ENCODE measurements at places on chromosomes 6 and 20.

GRCh38 chr6:11263291-11263775, 30.9 kb upstream of the NEDD9 start:
- peak; percentile 85 for DNase-seq

DNA sequence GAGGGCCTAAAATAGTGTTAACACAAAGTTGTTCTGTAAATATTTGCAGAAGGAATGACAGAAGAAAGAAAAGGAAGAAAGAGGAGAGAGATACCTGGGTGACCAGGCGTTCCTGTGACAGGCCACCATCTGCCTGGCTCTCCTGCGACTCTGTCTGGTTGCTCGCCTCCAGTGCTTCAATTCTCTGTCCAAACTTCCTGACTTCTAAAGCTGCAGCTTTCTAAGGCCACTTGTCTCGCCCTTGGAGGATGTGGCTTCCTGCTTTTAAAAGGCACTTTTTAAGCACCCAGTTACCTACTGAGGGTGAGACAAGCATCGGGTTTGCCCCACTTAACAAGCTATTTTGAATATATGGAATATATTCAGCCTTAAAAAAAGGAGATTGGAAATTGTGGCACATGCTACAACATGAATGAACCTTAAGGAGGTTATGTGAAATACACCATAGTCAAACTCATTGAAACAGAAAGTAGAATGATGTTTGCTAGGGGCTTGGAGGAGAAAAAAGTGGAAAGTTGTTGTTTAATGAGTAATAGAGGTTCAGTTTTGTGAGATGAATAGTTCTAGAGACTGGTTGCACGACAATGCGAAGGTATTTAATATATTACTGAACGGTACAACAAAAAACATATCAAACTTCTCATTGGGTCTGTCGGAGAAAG, 32.8 kb downstream of the VIP start:
- DNase-seq = no peak

GRCh38 chr6:15518057-15518456, 144.8 kb downstream of the DTNBP1 start:
- no peak for DNase-seq

DNA sequence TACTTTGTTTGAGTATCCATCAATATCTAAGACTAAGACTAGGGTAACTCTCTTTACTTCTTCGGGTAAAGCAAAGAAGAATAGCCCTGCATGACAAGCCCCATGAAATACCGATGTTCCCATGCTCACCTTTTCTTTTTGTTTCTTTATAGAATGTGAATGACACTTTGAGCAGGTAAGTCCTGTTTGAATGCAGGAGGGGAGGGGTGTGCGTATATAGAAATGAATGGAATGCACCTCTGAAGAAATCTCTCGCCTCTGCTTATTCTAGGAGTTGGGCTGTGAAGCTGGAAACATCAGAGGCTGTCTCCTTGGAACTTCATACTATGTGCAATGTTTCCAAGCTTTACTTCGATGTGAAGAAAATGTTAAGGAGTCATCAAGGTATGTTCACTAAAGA, 10.3 kb downstream of the TRIM38 start:
- no peak for DNase-seq

DNA sequence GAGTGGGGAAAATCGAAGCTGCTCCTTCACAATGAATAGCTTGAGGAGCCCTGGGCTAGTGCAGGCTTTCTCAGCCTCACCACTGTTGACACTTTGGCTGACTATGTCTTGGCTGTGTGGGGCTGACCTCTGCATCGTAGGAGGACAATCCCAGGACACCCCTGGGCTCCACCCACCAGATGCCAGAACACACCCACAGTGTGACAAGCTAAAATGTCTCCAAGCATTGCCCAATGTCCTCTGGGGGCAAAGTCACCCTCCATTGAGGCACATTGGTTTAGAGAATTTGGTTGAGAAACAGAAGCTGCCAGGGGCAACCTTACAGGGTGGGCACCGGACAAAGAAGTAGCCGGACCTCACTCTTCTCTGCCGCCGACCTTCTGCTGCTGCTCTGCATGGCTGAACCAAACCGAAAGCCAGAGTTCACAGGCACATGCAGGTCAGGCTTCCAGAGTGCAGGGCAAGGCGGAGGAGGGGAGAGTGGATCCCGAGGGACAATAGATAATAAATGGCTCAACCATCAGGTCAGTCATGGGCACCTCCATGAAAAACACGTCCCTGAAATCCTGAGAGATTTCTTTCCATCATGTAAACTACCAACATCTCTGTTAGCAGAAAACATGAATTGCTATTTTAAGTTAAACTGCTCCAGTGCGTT, 189.0 kb downstream of the LRFN2 start:
- DNase-seq = no peak

DNA sequence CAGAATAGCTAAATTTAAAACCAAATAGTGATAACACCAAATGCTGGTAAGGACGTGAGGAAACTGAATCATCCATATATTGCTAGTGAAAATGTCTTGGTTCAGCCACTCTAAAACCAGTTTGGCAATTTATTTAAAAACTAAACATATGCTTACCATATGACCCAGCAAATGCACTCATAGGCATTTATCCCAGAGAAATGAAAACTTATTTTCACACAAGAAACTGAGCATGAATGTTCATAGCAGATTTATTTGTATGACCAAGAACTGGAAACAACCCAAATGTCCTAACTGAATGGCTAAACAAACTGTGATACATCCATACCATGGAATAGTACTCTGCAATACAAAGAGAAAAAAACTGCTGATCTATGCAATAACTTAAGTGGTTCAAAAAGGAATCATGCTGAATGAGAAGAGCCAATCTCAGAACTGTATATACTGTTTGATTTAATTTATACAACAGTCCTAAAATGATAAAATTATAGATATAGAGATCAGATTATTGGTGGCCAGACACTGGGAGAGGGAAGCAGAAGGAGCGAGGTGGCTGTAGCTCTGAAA, 115.6 kb upstream of the ADGRF1 start:
- DNase-seq = no peak

DNA sequence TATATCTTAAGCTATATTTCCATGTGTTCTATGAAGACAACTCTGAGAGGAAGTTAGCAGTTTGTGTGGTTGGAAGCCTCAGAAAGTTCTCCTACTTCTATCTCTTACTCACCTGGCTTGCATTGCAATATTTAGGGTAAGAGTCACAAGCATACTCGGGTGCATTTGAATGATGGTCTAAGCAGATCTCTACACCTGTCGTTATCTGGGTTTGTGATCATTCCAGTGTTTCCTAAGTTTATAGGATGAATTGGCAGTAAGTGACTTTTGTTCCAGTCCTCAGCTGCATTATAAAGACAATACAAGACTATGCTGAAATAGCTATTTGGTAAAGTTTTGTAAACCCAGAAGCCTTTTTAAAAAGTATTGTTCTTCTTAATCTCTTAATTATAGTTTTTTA, 36.9 kb downstream of the CBFA2T2 start:
- DNase-seq = no peak

DNA sequence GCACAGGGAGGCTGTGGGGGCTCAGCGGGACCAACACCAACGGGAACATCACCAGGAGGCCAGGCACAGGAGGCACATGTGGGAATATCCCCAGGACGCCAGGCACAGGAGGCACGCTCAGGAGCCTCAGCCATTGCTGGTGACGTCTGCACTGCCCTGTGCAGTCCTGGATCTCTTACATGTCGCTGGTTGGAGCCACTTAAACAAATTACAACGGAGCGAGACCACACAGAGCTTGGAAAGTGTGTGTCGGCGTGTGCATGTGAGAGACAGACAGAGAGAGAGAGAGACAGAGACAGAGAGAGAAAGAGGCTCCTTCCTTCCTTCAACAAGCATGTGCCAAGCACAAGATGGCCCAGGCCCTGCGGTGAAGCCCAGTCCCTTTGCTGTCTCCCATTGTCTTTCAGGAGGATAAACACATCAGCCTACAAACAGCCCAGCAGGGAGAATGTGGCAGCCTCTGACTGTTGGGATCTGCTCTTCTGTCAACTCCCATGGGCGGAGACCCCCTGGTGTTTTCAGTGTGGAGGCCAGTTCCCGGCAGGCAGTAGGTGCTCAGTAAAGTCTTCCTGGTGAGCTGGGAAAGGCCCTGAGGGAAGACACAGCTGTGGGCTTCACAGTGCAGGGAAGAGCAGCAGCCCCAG, 112.7 kb upstream of the THBS2 start:
- no peak for DNase-seq
